NCI-H187 treated with DMSO at 0.1 percent for 48 hours (cell line): ENCODE measurements at places on chromosomes 2 and 18.

GRCh38 chr2:56123538-56123937, 60.3 kb upstream of the CCDC85A start:
- DNase-seq, result no peak

DNA sequence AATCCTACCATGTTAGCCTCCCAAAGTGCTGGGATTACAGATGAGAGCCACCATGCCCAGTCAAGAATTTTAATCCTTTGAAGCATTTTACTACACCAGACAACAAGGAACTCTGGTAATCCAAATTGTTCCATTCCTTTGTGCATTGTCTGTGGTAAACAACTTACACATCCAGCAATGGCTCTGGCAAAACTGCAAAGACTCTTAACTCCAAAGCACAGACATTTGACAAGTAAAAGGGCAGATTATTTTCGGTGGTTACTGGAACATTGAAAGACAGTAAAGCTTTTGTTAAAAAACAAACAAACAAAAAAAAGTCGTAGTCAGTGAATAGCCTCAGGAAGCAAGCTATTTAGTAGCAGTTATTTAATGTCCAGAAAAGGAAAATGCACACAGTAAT, 33.2 kb upstream of the RMND5A start:
- no peak for DNase-seq

- no peak for DNase-seq
These were observed 198.5 kb downstream of the SP3 start for GRCh38 chr2:173766537-173767289.

- no peak for DNase-seq
These were observed 133.3 kb downstream of the OSR1 start for GRCh38 chr2:19225126-19225525.

- DNase-seq, result no peak
These were observed 122.7 kb downstream of the VWC2L start for GRCh38 chr2:214533541-214533940.

DNA sequence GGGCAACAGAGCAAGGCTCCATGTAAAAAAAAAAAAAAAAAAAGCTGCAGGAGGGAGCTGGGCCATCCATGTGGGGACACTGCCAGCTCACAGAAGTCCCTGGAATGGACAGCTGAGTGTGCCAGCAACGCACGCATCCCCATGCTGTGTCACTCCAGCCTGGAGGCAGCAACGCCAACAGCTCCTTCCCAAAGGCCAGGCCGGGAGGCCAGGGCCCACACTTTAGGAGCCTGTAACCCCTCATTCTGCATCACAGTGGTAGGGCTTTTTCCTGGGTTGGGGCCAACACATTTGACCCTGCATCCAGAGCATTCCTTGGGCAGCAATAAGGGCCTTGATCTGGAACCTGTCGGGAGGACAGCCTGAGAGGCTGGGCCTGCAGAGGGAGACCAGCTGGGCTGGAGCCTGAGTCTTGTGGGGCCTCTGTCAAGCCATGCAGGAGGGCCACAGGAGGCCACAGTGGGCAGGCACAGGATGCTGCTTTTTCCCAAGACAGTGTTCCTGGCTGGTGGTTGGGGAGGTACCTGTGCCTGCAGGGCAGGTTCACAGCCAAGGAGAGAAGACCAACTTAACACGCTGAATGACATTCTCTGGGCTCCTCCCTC, 16.8 kb upstream of the KCNK3 start:
- DNase-seq, result no peak

DNA sequence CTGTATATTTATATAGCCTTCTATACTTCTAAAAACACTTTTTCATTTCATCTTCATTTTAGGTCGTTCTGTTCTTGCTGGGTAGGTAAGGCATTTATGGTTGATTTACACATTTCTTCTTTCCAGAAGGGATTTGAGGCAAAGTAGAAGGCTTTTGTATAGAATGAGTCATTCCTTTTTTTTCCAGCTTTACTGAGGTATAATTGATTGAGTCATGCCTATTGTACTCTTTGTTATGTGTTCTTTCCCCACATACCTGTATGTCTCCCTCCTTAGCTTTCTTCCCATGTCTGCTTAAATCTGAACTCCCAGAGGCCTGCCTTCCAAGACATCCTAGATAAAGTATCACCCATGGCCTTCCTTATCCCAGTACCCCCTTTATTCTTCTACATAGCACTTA, 4.8 kb upstream of the CDC42EP3 start:
- no peak for DNase-seq
